ENCODE measurements at places on chromosomes 16 and 17.

GRCh38 chr17:17377071-17377967 lies 74.1 kb downstream of the NT5M start:
- no peak for DNase-seq

- DNase-seq: no peak
These were observed 102.3 kb downstream of the XYLT1 start for GRCh38 chr16:17368446-17368845.

GRCh38 chr17:6555331-6556120 lies 829 bp downstream of the PITPNM3 start:
- DNase-seq: no peak

- DNase-seq: no peak
These were observed 31.1 kb upstream of the CARMIL2 start for GRCh38 chr16:67613808-67614207.

DNA sequence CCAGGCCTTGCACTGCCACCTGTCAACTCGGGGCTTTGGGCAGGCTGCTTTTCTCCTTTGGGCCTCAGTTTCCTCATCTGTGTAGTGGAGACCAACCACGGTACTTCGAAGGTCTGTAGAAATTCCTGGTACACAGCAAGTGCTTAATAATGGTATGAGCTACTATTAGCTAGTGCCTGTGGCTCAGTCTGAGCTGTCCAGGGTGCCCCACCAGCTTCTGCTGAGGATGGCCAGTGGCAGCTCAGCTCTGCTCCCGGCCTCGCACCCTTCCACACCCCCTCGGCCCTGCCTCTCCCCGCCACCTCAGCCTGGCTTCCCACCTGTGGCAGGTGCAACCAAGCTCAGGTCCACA lies 26.2 kb upstream of the PLCG2 start:
- DNase-seq: no peak

GRCh38 chr16:84608282-84608681 lies 9.6 kb downstream of the COTL1 start:
- DNase-seq: no peak

DNA sequence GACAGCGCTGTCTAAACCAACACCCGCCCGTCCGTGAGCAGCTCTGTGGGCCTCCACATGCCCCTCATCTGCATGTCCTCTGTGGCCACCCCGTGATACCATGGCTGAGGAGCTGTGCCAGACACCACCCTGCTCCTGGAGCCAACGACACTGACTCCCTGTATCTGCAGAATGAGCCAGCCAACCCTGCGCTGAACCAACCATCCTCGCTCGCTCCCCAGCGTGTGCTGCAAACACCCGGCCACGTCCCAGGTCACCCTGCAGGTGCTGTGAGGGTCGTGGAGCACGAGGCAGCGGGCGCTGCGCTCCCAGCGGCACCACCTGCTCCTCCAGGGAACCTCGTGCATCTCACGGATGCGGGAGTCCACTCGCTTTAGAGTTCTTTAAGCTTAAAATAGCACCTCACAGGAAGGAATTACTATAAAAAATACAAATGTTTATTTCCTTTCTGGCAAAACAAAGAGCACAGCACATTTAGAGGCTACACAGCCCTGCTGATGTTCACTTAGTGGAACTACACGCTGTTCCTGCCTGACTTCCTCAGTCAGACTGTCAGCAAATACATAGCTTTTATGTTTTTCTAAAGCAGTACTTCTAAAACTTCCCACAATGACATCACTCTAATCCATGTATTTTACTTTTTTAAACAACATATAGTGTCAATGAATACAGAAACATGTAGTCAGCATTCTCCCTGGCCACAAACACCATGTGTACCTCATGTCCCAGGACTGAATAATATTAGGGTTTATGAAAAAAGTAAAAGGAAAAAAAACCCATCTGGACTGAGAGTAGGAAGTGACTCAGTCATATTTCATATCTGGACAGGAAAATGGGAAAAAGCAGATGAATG lies 43.5 kb downstream of the MAP1LC3B start:
- no peak for DNase-seq

GRCh38 chr17:60079401-60080243 lies 901 bp upstream of the HEATR6 start:
- no peak for DNase-seq

DNA sequence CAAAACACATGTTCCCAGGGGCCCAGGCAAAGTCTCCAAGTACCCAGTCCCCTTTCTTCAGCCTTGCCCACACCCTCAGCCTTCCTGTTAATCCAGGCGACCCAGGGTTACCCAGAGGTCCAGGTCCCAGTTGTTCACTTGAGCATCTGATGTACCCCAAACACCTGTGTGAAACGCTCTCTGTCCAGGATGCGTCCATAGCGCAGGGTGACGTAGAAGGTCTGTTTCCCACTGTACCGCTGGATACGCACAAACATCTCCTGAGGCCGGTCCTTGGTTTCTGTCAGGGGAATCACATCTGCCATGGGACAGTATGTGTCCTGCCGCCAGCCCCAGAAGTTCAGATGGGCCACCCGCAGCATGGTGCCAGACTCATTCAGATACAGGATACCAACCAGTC lies 1.6 kb downstream of the TMEM186 start:
- no peak for DNase-seq

Data from stimulated activated CD8-positive, alpha-beta memory T cell treated with anti-CD3 and anti-CD28 coated beads, Interleukin-15, amount 100 ng/mL, for 4 hours (primary cell).